ENCODE measurements at places on chromosomes 2 and 18. TPM values are rescaled to one million over a fixed set of nuclear protein-coding genes. Genes with fewer than 3 reads are reported as not detected.

KIF5C gene
- total RNA-seq, result 0.36 TPM

CABYR gene
- total RNA-seq, result 4.0 TPM

GRCh38 chr2:206415618-206416243 is 27.6 kb upstream of the ADAM23 start:
- no peak overlapping the region for H3K4me3 ChIP-seq
- H3K4me1 ChIP-seq, result no peaks in the 10 kb centered on the region
- H3K27me3 ChIP-seq, result no peaks in the 10 kb centered on the region
- no peak overlapping the region for H3K27ac ChIP-seq
- no peaks in the 10 kb centered on the region for H3K36me3 ChIP-seq

- DNase-seq, result no peak
- H3K36me3 ChIP-seq, result no peaks in the 10 kb centered on the region
- H3K27me3 ChIP-seq, result no peaks in the 10 kb centered on the region
Observed at GRCh38 chr2:210318891-210319290, 3.9 kb upstream of the MYL1 start.

- no peak overlapping the region for H3K27ac ChIP-seq
- H3K36me3 ChIP-seq, result no peaks in the 10 kb centered on the region
- peaks cover 22% of the 10 kb centered on the region for H3K4me1 ChIP-seq
- no peak overlapping the region for H3K4me3 ChIP-seq
- no peaks in the 10 kb centered on the region for H3K27me3 ChIP-seq
- DNase-seq, result no peak
Observed at GRCh38 chr2:239282448-239283287, 118.2 kb downstream of the HDAC4 start.

All from osteoblast (primary cell).